Aorta (tissue), 5 donors: ENCODE measurements at places on chromosomes 13 and 19. TPM values are rescaled to one million over a fixed set of nuclear protein-coding genes. Genes with fewer than 3 reads are reported as not detected.

DNA sequence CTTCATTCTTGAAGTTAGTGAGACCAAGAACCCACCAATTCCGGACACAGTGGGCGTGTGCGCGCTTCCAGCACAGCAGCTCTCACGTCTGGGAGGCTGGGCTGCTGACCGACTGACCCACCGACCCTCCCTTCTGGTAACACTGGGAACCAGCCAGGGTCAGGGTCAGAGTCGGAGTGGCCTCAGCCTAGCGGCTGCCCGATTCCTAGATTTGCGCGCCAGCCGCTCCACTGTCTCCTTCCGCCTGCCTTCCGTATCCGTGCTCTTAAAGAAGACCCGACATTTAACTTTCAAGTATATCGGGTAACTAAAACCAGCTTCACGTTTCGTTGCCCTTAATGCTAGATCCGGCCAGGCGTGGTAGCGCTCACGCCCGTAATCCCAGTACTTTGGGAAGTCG lies 41.1 kb downstream of the SERP2 start:
- no peak for DNase-seq

DNA sequence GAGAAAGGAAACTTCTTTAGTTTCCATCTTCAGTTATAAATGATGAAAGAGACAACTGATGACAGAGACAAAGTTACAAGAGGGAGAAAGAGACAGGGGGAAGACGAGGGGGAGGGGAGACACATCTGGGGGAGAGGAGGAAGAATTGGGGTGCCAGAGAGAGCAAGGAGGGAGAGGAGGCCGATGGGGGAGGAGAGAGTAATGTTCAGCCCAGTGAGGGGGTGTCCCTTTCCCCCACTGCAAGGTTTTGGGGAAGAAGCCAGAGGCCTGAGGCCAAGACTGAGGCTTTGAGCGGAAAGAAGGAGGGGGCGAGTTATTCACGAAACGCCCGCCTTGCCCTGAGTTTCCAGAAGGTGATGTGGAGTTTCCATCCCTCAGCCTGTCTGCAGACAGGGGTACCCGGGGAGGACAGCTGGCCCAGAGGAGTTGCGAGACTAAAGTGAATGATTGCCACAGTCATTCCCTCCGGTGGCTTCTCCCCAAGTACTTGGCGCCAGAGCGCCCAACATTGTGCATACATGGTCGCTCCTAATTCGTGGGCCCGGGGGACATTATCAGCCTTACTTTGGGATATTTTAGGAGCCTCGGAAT lies 558 bp upstream of the PPAN start:
- DNase-seq, result no peak

DNA sequence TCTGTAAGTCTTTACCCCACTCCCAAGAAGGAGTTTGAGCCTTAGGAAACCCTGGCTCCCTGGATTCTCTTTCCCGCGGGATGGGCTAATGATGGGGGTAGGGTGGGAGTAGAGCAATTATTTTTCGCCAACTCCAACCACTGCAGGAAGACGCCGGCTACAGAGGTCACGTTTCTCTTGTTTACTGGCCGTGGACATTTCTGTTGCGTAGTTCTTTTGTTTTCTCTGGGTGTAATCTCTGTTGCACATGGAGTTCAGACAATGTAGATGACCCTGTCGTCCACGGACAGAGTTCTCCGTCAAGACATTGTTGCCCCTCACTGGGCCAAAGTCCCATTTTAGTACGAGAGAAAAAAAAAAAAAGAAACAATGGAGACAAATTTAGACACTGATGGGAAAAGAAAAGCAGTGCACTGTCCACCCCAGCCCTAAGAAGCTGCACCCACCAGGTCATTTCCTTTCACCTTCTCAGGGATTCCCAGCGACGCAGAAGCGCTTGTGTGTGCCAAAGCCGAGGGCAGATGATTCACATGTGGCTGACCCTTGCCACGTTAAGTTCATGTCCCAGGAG lies 133.9 kb upstream of the ARGLU1 start:
- no peak for DNase-seq

- peak; percentile 41 for DNase-seq
Observed at GRCh38 chr13:110492679-110493593, 68.6 kb downstream of the RAB20 start.

- DNase-seq, result no peak
Observed at GRCh38 chr13:28049880-28050875, 50.2 kb downstream of the FLT3 start.

GRCh38 chr19:47608969-47609905 lies at the start of gene BICRA:
TSS of gene BICRA (plus strand) at chr19:47609134. CDS start at chr19:47673575, 64,441 bp downstream.
- peak; percentile 91 for DNase-seq

- no peak for DNase-seq
Observed at GRCh38 chr19:7851623-7852500, 21.8 kb downstream of the EVI5L start.

The CRB3 gene
- 13.9 TPM for polyA plus RNA-seq
